ENCODE measurements at places on chromosomes 7 and 10.

DNA sequence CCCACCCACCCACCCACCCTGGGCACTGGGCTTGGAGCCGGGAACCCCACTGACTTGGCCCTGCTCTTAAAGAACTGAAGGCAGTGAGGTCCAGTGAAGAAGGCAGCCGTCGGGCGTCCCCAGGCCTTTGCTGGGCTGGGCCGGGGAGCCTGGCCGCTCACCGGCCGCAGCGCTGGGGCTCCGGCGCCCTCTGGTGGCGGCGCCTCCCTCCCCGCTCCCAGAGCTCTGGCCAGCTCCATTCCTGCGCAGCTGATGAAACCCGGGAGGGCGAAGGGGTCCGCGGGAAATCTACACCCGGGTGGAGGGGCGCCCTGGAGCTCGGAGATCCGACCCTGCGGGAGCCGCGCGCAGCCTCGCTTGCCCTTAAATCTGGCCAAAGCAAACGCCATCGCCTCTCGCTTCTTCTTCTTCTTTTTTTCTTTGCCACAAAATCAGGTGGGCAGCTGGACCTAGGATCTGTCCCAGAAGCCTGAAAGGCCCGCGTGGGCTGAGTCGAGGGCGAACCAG lies 1.7 kb upstream of the CXCL12 start:
- DNase-seq = peak; percentile 69

- DNase-seq = no peak
Measured at GRCh38 chr10:43623351-43623750, 17.1 kb downstream of the ZNF485 start.

- DNase-seq = peak; percentile 45
Measured at GRCh38 chr7:29090836-29091601, 55.3 kb downstream of the CPVL start.

DNA sequence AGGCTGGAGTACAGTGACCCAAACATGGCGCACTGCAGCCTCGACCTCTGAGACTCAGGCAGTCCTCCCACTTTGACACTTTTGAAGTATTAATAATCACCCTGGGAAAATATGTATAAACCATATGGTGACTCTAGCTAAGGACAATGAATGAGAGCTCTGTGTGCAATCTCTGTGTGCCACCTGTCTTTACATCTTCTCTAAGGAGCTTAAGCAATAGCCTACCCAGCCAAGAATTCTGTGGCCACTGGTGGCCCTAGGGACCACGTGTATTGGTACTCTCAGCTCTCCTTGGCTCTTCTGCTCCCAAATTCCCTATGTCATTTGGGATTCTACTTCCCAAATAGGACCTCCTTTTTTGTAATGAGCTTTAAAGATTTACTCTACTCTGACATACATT lies 23.7 kb downstream of the FGF8 start:
- no peak for DNase-seq
